ENCODE measurements at places on chromosomes 7 and 10. TPM values are rescaled to one million over a fixed set of nuclear protein-coding genes. Genes with fewer than 3 reads are reported as not detected.

GRCh38 chr7:72268796-72269195 is 143.3 kb downstream of the CALN1 start:
- no peak for DNase-seq

DNA sequence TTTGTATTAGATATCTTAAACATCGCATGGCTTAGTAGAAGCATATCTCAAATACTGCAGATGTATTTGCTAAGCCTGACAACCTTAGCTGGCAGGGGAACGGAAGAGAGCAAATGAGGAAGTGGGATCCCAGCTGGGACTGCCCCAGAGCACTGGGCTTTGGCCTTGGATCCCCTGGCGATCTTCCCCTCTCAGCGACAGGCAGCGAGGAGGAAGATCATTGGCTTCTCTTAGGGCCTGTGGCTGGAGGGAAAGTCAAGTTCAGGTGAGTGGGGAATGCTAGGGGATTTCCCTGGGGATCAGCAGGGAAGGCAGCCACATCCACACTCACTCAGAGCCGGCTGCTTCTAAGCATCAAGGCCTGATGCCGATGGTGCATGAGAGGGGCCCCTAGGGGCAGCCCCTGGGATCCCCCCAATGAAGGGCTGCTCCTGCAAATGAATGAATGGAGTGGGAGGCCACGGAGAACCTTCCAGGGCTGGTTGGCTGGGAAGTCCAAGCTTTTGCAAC is 42.0 kb downstream of the LYZL2 start:
- no peak for DNase-seq

DNA sequence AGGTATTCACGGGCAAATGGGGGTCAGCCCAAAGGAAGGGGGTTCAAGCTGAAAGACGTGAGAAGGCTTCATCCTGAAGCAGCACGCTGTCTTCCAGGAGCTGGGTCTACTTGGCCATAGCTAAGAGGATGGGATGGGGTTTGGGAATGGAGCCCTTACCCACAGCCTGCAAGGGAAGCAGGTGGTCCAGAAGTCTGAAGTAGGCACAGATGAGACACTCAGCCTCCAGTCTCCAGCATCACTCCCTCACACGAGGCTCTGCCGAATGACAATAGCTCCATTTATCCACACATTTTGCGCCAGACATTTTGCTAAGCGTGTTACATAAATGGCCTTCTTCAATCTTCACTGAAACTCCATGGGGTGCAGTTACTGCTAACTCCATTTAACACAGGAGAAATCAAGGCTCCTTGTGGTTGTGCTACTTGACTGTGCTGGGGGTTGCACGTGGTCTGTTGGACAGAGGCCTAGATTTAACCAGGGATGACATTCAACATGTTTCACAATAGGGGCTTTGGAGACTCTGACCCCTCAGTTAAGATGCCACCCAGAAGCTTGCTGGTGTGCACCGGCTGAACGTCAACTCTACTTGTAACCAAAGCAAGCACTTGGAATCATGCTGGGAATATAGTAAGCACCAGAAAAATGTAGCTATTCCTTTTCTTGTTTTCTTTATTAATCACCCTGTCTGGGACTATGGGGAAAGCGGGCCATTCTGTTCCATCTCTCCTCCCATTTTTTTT is 85.3 kb downstream of the FAM241B start:
- no peak for DNase-seq

DNA sequence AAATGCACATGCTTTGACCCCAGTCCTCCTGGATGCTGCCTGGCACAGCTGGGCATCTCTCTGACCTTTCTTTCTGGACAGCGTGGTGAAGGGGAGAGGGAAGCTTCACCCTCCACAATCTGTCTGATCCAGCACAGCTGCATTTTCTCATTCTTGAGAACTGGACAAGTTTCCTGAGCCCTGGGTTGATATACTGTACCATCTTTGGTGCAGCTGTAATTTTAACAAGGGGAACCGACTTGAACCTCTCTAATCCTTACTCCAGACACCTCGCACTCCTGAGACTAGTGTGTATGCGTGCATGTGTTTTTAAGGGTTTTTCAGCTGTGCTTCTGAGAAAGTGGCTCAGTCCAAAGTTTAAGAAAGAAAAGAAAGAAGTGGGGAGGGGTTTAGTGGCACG is 655.7 kb downstream of the INHBA start:
- DNase-seq = no peak

DNA sequence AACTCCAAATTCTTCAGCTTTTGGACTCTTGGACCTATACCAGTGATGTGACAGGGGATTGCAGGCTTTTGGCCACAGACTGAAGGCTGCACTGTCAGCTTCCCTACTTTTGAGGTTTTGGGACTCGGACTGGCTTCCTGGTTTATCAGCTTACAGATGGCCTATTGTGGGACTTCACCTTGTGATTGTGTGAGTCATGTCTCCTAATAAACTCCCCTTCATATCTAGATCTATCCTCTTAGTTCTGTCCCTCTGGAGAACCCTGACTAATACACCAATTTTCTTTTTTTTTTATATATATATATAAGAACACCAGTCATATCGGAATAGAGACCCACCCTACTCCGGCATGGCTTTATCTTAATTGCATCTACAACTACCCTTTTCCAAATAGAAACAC is 166.8 kb downstream of the ETV1 start:
- no peak for DNase-seq

DNA sequence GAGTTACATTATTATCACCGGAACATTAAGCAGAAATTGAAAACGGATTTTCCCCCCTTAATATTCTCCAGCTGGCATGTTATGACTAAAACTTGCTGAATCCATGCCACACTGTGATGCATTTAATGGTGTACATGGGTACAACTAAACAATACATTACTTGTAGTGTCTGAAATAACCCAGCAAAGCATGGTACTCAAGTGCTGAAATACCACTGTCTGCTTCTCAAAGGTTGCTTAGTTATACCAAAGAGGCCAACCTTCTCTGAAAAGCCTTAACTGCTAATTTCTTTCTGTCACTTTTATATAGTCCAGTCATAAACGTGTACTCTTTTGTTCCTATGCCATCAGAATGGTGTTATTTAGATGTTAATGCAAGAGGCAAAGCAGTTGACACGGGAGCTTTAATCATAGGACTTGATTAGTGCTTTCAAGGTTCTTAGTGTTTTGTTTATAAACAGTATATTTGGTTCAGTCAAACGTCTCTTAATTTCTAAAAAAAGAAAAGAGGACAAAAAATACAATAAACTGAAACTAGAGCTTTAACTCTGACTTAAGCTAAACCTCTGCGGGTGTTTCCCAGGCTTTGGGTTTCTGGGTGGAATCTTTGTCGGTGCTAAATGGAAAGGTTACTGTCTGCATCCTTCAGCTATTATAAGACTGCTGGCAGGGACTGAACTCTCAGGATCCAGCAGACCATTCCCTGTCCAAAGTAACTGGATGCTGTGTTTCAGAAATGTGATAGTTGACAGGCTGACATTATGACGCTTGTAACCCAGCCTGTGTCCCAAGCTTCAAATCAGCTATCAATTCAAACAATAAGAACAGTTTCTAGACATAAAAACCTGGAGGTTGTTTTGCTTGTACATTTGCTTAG is 202.6 kb downstream of the PPP1R3A start:
- DNase-seq = no peak

DNA sequence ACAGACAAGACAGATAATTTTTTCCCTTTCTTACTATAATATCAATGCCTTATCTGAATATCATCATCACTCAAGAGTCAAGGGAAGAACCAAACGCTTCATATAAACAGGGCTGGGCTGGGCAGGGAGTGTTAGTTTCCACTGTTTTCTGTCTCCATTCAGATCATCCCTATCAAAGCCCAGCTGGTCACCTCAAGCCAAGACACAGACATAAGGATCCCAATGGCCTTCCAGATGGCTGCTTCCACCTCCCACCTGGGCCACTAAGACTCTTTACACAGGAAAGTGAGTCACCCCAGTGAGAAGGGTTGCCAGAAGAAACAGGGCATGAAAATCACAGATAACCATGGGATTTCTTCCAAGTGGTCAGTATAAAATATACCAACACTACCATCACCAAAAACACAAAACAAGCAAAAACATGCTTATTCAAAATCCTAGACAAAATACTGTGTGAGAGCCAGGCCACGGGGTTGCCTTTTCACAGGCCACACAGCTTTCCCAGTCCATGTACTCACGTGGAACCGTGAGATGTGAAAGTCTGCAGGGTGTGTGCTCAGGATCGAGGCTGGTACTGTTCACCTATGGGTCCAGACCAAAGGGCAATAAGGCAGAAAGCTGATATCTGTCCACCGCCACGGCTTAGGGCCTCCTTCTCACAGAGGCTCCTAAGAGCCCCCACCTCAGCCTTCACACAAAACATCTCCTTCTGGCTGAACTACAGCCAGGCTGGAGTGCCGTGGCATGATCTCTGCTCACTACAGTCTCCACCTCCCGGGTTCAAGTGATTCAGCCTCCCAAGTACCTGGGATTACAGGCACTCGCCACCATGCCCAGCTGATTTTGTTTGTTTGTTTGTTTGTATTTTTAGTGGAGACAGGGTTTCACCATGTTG is 5.7 kb downstream of the PRSS1 start:
- no peak for DNase-seq

- DNase-seq = no peak
Measured at GRCh38 chr7:146788008-146788407, 671.4 kb downstream of the CNTNAP2 start.

- no peak for DNase-seq
Measured at GRCh38 chr7:30351724-30352123, 67.3 kb downstream of the ZNRF2 start.

DNA sequence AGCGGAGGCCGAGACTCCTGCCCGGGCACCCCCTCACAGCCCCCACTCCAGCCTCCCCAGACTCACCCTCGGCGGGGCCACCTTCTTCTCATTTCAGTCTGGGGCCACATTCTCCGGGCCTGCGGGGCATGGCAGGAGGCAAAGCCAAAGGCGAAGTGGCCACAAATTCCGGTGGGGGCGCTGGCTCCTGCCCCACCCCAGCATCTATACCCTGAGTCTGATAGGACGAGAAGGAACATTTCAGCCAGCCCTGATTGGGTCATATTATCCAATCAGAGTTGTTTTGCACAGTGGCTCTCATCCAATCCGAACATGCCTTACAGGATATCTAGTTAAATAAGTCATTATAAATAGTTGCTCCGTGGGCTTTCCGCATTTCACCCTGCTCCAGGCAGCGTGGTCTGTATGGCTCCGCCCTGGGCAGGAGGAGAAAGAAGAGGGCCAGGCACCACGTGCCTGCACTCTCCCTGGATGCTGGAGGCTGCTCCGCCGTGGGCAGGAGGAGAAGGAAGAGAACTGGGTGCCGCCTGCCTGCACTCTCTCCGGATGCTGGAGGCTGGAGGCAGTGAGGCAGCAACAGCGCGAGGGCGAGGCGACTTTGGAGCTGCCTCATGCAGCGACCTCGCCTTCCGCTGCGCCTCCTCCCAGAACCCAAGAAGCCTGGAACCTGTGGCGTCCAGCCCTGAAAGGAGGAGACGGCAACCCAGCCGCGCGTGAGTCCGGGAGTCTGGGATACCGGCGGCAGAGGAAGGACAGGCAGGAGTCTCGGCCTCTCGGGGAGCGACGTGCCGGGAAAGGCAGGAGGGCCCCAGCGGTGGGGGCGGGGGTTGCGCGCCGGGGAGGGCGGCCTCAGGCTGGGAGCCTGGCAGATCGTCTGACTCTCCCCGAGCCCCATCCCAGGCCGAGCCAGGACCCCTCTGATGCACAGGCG is 162.9 kb downstream of the ZNF33B start:
- DNase-seq = peak; percentile 48

DNA sequence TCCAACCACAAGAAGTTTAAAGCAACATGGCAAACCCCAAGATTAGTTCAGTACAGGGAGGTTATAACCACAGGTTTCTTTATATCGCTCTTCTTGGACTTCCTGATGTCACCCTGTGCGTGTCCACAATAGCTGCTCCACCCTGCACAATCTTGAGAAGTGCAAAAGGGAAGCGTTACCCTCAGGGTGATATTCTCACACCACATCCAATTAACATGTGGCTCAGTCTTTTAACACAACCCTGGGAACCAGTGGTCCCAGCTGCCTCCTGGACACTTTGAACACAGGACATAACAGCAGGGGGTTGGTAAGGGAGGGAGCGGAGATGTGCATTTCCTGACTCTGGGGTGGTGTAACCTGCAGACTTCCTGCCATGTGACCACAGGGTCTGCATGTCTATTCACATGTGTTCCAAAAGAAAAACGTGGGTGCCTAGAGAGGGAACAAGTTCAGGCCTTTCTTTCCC is 64.6 kb downstream of the GSAP start:
- no peak for DNase-seq

- no peak for DNase-seq
Measured at GRCh38 chr7:70132226-70132851, 534.1 kb downstream of the AUTS2 start.

- no peak for DNase-seq
Measured at GRCh38 chr10:1549591-1550290, 187.6 kb downstream of the ADARB2 start.

DNA sequence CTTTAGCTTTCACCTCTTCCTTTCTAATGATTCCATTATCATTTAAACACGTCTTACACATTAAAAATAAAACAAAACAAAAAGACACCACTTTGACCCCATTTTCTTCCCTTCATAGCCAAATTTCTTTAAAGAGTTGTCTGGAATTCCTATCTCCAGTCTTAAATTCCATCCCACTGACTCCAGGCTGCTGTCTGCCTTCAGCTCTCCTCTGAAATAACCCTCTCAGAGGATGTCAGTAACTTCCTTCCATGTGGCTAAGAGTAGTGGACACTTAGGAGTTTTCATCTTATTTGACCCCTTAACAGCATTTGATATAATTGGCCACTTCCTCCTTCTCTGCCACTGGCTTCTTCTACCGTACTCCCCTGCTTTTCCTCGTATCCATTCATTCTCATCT is 69.6 kb upstream of the MKX start:
- no peak for DNase-seq

DNA sequence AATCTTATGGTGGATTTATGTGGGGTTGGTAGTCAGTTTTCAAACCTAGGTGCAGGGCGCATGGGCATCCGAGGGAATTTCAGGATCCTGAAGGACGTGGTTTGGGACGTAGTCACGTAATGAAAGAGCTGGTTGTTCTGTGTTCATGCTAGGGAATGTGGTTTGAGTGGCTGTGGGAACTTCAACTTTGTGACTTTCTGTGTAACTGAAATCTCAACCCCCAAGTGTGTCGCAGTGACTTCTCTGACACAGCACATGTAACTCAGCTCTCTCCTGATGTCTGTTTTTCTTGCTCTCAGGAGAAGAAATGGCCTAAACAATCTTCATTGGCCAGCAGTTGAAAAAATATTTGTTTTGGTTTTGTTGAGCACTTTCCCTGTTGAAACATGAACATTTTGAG is 199.0 kb downstream of the PTEN start:
- DNase-seq = no peak

- DNase-seq = peak; percentile 94
Measured at GRCh38 chr10:79274279-79275104, 72.8 kb upstream of the PPIF start.

Gene PNLIPRP2
- not detected for total RNA-seq

Gene SH2D4B
- total RNA-seq = 0.29 TPM

Gene ADCY1
- total RNA-seq = 177 TPM

Gene RPEL1
- not detected for total RNA-seq

Gene SLC29A4
- 23.8 TPM for total RNA-seq

Gene PTPRN2
- 119 TPM for total RNA-seq

Gene RBP4
- total RNA-seq = 25.6 TPM

Gene FANK1
- 4.4 TPM for total RNA-seq

Gene PLCE1
- total RNA-seq = 8.2 TPM
